ENCODE measurements at places on chromosomes 16 and 17.

GRCh38 chr16:86051368-86052114, 152.6 kb downstream of the IRF8 start:
- no peak for DNase-seq

GRCh38 chr17:18008496-18009268, 30.3 kb downstream of the ATPAF2 start:
- DNase-seq, result no peak

- no peak for DNase-seq
Measured at GRCh38 chr17:69735285-69735684, 320.8 kb downstream of the MAP2K6 start.

- no peak for DNase-seq
Measured at GRCh38 chr16:2858245-2859025, 465 bp upstream of the PRSS22 start.

DNA sequence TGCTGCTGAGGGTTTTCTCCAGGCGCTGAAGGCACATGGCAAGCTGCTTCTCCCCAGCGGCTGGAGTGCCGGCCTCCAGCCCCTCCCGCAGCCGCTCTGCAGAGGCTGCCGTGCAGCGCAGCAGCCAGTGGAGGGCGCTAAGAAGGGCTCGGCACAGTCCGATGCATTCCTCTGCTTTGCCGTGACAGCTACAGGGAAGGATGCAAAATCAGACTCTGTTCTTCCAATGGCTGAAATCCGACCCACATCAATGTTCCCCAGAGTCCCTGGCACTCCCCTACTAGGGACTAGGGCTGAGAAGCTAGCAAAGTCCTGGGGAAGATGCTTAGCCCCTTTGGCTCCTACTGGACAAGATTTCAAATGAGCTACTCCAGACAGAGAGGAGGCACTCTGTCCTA, 19.0 kb downstream of the MED24 start:
- DNase-seq, result no peak

DNA sequence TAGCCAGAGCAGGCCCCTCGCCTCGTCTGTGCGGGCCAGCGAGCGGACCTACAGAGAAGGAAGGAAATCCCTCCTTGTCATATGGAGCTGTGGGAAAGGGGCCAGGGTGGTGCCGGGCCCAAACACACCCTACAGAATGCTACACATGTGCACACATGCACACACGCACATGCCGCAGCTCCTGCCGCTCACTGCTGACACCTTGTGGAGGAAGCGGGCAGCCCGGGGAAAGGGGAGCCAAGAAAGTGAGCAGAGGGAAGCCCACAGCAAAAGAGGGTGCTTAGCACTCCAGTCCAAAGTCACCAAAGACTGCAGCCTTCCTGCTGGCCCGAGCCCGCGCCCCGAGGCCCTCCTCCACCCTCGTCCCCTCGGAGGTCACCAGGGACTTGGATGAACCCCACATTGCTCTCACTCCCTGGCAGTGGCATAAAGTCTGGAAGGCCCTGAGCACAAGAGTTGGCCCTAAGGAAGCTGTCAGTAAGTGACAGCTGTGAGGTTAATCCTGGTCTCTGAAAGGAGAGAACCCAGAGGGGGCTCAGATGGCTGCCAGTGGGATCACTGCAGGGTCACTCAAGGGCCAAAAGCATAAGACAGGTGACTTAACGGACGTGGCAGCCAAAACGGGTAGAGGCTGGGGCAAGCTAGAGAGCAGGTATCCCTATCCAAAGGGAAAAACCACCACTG, 68.2 kb downstream of the MYO18A start:
- DNase-seq, result peak; percentile 57

GRCh38 chr17:77968788-77969187, 10.3 kb downstream of the TNRC6C start:
- no peak for DNase-seq

DNA sequence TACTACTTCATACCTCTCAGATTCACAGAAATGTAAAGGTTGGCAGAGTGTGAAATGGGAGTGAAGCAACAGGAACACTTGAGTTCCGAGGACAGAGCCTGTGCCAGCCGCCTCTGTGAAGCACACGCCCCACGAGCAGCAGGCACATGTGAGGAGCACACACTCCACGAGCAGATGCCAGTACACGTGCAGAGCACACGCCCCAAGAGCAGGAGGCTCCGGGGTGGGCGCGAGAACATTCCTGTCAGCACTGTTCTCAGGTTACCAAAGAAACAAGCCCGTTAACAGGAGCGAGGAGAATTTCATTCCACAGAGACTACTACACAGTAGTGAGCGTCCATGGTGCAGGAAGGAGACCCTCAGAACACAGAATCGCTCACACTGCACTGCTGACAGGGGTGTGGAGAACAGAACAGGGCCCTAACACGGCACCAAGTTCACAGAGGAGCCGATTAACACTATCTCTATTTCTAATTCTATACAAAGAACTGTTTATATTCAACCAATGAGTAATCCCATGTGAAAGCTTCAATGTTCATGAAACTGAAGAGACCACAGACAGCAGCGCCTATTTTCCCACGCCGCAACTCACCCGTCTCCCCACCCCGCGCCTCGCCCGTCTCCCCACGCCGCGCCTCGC, 40.1 kb downstream of the KLHDC4 start:
- no peak for DNase-seq

GRCh38 chr17:58020401-58020800, 13.4 kb upstream of the SRSF1 start:
- no peak for DNase-seq

- no peak for DNase-seq
Measured at GRCh38 chr17:49914096-49914490, 54.9 kb upstream of the DLX4 start.

GRCh38 chr17:6313835-6314234, 121.1 kb downstream of the AIPL1 start:
- no peak for DNase-seq

- no peak for DNase-seq
Measured at GRCh38 chr17:37553401-37553966, 55.7 kb downstream of the SYNRG start.

DNA sequence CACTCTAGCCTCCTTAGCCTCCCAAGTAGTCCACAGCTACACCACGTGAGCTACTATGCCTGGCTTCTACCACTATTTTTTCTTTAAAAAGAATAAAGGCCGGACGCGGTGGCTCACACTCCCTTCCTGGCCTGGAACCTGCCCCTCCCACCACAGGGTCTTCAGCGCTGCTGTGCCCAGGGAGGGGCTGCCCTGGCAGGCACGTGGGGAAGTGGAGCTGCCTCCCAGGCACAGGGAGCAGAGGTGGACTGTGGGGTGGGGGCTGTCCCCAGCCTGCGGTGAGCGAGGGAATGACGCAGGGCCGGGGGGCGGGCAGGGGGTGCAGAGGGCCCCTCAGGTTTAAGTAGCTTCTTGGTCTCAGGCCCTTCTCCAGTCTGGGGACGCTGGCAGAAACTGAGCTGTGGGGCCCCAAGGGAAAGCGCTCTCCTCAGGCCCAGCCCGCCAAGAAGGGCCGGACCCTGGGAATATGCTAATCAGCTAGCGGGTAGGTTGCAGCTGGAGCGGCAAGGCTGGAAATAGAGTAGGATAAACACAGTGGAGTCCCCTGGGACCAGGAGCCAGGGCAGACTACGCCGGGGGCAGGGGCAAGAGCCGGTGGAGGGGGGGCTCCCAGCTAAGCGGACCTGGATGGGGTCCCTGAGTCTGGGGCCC, 46.8 kb downstream of the TIMM22 start:
- no peak for DNase-seq

- no peak for DNase-seq
Measured at GRCh38 chr16:57774705-57775285, 27.5 kb downstream of the KIFC3 start.

GRCh38 chr17:4463818-4464476, 30.2 kb downstream of the SPNS3 start:
- no peak for DNase-seq

DNA sequence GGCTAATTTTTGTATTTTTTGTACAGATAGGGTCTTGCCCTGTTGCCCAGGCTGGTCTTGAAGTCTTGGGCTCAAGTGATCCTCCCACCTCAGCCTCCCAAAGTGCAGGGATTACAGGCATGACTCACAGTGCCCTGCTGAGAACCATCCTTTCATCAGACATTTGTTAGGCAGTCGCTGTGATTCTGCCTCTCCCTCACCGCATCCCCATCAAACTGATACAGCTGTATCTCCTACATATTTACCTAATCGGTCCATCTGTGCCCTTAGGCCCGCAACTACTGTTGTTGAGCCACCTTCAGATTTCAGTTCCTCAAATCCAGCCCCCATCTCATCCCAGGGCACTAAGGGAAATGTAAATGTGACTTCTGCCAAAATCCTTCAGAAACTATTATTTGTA, 2.0 kb upstream of the SLC43A2 start:
- DNase-seq, result no peak

DNA sequence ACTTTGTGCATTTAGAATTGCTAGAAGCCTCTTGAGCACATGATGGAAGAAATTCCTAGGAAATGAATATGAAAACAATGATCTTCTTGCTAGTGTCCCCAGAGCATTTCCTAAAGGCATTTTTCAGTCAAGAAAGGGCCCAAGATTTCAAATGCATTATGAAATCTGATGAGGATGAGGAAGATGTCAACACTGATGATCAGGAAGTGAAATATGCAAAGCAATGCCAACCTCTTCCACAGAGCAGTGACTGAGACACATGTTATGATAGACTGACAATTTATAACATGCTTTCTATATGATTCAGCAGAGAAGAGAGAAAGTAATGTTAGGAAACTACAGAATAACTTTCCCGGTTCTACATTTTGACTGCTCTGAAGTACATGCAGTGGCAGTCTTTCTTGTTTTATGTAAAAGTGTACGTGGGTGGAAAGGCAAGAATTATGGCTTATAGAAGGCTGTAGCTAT, 859.1 kb upstream of the GOT2 start:
- no peak for DNase-seq

- no peak for DNase-seq
Measured at GRCh38 chr16:8795818-8796217, 1.6 kb downstream of the TMEM186 start.

- no peak for DNase-seq
Measured at GRCh38 chr17:6327007-6327406, 107.9 kb downstream of the AIPL1 start.

GRCh38 chr17:50027881-50028735, 27.8 kb upstream of the ITGA3 start:
- no peak for DNase-seq

- no peak for DNase-seq
Measured at GRCh38 chr16:27311897-27312303, 1.9 kb upstream of the IL4R start.

DNA sequence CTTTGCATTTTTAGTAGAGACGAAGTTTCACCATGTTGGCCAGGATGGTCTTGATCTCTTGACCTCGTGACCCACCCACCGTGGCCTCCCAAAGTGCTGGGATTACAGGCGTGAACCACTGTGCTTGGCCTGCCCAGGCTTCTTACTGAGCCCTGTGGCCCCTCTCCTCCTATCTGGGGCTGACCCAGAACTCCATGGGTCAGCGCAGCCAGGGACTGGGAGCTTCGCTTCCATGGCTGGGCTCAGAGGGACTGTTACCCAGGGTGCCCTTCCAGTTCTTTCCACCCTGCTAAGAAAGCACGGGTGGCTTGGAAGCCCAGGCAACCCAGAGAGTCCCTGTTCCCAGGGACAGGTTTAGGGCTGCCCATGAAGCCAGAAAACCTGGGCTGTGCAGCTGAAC, 28.2 kb downstream of the SHISA6 start:
- no peak for DNase-seq

DNA sequence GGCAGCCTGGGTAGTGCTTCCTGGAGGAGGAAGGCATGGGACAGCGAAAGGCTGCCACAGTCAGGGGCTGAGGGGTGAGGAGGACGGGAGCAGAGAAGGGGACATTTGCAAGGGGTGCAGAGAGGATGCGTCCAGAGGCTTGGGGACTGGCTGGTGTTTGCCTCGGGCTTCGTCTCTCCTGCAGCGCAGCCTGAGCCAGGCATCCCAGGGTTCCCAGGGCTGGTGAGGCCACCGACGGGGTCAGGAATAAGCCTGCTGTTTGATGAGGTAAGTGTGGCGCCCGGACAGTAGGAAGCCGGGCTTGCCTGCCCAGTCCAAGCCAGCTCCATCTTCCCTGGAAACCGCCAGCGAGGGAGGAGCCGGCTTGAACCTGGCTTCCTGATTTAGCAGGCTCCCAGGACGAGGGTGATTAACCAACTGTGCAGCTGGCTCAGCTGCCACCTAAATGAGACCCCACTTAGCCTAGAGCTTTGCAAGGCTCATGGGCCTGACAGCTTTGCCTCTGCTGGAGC, 47.8 kb downstream of the PITPNM3 start:
- no peak for DNase-seq

DNA sequence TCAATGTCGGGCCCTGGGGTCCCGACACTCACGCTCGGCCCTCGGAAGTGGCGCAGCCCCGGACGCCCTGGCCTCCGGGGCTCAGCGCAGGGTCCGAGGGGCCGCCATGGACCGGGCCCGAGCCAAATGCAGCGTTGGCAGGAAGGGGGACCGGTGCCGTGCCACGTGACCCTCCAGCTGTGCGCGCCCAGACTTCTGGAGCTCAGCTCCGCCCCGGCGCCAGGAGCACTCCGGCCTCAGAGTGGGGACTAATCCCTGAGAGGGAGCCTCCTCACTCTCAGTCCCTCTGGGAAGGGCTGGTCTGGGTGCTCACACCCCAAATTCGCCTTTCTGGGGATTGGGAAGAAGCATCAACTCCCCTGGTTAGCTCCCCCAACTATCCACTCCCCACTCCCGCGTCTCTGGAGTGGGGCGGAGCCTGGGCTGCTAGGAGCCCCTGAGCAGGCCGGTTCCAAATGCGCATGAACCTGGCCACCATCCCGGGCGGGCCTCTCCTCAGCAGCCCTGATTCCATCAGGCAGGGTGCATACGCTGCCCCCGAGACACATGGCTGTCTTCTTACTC, at the start of gene B3GNT9:
B3GNT9 (minus strand) TSS at position 166 of the 564 bp plus-strand sequence. CDS start 513 bp downstream, outside the sequence.
- DNase-seq, result no peak

DNA sequence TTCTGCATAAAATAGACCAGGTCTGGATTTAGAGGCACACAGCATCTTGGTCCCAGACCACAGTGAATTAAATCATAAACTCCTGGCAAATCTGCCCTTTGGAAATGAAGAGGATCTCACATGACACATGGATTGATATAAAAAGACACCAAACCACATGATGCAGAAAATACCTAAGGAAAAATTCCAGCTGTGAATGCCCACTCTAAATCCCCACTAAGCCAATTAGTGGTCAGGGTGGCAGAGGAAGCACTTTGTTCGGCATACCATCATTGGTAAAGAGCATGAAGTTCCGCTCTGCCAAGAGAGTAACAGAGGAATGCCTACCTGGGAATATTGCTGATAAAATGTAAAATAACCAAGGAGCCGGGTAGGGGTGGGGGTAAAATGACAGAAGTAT, 32.4 kb upstream of the NOL11 start:
- no peak for DNase-seq

All from activated gamma-delta T cell treated with Interleukin-2 at 50 U/mL for 16 hours (primary cell).